ENCODE measurements at places on chromosomes 16 and 17.

DNA sequence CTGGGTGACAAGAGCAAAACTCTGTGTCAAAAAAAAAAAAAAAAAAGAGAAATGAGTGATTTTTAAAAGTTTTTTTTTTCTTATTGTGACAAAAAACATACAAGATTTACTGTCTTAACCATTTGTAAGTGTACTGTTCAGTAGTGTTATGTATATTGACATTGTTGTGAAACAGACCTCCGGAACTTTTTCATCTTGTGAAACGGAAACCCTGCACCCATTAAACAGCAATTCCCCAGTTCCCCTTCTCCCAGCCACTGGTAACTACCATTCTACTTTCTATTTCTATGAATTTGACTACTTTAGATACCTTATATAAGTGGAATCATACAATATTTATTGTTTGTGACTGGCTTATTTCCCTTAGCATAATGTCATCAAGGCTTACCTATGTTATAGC, 18.7 kb downstream of the DUS2 start:
- no peak for DNase-seq

- DNase-seq, result no peak
Measured at GRCh38 chr17:16988749-16989229, 16.9 kb upstream of the TNFRSF13B start.

DNA sequence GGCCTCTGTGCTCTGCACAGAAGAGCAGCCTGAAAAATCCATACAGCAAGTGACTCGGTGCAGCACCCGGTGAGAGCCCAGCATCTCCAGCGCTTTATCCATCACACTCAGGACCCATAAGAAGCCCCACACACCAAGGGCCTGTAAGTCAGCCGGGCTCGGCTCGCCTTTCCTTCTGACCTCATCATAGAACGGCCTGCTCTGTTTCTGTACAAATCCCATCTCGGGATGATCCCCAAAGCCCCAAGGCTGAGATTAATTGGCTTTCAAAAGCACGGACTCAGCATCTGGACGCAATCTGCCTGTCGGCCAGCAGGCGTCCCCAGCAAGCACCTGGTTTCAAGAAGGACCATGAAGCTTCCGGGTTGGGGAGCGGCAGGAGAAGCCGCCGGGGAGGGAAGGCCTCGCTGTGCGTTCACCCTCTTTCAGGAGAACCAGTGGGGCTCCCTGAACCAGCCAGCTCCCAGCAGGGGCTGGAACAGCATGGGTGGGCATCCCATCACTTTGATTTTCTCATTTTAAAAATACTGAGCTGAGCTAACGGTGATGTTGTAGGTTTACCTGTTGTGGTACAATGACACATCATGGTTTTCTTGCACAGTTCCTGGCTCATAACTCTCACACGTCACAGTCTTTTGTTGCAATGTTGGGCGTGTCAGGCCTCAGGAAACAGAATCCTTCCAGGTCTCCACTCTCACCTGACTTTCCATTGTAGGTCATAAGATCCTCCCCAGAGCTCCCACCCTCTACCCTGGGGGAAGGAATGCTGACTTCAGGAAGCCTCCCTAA, 6.7 kb downstream of the CCDC57 start:
- DNase-seq, result peak; percentile 84

GRCh38 chr16:6047325-6047724, 949.7 kb upstream of the EEF2KMT start:
- DNase-seq, result no peak

GRCh38 chr16:89138513-89138795, 33.1 kb upstream of the CDH15 start:
- DNase-seq, result no peak

- no peak for DNase-seq
Measured at GRCh38 chr17:75878174-75878998, at the start of gene TRIM47. Gene TRIM47, minus strand, starts transcription at chr17:75878581. Its CDS starts 33 bp downstream, at chr17:75878548.

DNA sequence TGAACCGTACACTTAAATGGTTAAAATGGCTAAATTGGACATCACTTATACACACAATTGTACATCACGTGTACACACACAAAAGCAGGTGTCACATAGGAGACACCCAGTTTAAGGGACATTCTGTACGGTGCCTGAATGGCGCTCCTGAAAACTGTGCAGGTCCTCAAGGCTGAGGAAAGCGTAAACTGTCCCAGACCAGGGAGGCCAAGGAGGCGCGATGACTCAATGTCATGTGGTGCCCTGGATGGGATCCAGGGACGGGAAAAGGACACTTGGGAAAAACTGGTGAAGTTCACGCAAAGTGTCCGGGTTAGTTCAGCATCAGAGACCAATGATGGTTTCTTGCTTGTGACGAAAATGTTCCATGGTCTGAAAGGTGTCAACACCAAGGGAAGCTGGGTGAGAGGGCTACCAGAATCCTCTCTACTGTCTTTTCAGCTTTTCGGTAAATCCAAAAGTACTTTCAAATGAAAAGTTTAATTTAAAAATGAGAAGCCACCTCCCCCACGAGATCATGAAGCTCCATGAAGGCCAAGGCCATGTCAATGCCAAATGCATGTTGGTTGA, 112.2 kb downstream of the CMIP start:
- no peak for DNase-seq

GRCh38 chr16:71327720-71328119, 30.8 kb upstream of the CALB2 start:
- DNase-seq, result no peak

GRCh38 chr17:17548044-17548443, 43.5 kb downstream of the PEMT start:
- DNase-seq, result no peak

DNA sequence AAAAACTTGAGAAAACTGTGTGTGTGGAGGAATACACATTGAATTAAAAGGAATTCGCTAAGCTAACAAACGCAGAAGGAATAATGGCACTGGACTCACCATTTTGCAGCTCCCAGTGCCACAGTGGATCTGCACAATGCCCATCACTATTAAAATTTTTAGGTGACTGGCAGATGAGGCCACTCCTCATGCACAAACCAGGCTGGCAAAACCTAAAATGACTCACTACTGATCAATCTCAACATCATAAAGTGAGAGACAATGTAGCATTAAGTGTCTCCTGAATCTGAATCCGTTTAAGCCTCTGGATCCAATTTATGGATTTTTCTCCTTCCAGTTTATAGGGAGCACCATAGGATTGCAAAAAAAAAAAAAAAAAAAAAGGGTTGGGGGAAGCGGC, 20.6 kb downstream of the MYH10 start:
- no peak for DNase-seq

DNA sequence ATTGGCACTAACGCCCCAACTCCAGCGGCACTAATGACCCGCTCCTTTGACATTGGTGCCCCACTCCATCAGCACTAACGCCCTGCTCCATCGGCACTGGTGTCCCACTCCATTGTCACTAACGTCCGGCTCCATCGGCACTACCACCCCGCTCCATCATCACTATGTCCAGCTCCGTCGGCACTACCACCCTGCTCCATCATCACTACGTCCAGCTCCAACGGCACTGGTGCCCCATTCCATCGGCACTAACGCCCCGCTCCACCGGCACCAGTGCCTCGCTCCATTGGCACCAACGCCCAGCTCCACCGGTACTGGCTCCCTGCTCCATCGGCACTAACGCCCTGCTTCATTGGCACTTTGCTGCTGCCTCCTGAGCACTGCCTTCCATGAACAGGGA, 7.5 kb downstream of the ZNF213 start:
- DNase-seq, result no peak

DNA sequence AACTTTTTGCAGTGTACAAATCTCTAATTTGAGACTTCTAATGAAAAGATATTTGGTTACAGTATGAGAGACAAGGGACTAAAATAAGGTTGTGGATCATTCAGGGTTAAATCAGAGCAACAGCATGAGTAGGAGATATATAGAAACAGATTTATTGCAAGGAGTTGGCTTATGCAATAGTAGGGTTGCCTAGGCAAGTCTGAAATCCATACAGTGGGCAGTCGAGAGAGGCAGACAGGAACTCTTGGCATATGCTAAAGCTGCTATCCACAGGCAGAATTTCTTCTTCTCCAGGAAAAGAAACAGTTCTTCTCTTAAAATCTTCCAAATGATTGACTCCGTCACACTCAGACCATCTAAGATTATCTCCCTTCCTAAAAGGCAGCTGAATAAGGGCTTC, 500.8 kb downstream of the MAF start:
- DNase-seq, result no peak

DNA sequence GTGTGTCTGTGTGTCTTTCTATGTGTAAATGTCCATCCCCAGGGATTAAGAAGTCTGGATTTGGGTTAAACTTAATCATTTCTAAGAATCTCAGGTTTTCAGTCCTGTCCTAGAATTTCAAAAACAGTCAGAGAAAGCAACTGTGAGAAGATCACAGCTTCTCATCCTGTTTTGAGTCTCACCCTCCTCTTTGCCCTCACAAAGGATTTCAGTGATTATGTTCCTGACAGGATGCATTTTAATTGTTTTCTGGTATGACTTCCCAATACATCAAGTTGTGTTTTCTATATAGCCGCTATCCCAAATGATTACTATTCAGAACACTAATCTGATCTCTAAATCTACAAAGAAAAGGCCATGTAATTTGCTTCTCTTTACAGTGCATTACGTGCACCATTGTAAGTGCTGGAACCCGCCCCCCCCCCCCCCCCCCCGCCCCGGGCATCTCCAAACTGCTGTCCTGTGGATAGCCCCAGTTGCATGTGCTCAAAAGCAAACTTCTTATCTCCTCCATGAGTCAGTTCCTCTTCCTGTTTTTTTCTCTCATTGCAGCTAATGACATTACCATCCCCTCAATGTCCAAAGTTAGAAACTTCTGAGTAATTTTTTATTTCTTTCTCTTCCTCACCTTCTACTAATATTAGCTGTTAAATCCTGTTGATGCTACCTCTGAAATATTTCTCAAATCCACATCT, 73.9 kb downstream of the CDH13 start:
- DNase-seq, result no peak

DNA sequence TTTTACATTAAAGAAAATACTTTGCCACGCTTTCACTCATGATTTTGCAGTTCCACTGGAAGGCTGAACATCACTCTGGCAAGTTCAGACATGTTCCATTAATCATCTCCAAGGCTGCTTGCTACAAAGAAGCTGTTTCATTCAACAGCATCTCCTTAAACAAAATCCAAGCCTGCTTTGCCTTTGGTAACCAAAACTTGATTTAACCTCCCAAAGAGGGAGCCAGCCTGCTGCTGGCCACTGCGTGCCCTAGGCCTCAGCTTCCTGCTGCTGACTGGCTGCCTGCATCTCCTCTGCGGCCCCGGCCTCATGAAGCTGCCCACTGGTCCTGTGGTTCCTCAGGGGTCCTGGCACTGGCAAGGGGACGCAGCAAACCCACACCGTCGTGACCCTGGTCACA, 31.8 kb downstream of the ANKRD11 start:
- DNase-seq, result no peak

GRCh38 chr17:14756479-14756878, 455.6 kb downstream of the HS3ST3B1 start:
- no peak for DNase-seq

DNA sequence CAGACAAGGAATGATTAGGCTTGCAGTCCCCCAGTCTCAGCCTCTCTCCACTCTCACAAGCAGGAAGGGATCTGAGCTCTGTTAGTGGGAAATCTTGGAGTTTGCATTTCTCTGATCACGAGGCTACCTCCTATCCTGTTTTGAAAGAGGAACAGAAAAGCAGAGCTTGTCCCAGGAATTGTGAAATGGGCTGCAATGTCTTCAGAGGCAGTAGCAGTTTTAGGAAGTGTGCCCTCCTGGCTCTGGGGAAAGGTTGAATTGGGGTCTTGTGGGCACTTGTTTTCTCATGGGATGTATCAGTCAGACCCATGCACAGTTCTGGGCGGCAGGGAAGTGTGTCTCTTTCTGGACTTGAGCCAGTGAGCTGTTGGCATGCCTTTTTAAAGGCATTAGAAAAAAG, 22.8 kb downstream of the NUP85 start:
- DNase-seq, result no peak

DNA sequence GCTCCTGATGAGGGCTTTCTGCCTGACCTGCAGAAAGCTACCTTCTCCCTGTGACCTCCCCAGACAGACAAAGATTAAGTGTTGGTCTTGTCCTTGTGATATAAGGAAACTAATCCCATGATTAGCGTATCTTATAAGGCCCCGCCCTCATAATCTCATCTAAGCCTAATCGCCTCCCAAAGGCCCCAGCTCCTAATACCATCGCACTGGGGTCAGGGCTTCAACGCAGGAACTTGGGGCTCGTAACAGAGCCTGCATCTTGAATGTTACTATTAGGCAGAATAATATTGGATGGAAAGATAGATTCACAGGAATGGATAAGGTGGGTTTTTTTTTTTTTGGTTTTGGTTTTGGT, 78.9 kb downstream of the C16orf95 start:
- no peak for DNase-seq

DNA sequence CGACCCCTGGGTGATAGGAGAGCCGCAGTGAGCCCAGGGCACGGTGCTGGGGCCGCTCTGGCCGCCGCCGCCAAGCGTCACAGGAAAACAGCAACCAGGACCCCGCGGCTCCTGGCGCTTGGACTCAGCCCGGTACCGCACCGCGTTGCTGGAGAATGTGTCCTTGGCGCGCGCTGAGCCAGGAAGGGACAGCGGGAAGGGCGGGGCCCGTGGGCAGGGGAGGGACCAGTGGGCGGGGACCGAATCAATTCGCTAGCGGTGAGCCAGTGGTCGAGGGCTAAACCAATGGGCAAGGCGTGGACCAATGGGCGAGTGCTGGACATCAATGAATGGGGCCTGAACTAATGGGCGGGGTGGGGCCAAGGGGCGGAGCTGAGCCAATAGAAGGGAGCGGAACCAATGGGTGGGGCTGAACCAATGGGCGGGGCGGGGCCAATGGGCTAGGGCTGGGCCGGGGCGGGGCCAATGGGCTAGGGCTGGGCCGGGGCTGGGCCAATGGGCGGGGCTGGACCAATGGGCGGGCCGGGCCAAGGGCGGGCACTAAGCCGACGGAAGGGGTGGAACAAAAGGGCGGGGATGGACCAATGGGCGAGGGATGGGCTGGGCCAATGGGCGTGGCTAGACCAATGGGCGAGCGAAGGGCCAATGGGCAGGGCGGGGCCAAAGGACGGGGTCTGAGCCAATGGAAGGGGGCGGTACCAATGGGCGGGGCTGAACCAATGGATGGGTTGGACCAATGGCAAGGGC, 6.3 kb upstream of the FLYWCH1 start:
- DNase-seq, result peak; percentile 87

DNA sequence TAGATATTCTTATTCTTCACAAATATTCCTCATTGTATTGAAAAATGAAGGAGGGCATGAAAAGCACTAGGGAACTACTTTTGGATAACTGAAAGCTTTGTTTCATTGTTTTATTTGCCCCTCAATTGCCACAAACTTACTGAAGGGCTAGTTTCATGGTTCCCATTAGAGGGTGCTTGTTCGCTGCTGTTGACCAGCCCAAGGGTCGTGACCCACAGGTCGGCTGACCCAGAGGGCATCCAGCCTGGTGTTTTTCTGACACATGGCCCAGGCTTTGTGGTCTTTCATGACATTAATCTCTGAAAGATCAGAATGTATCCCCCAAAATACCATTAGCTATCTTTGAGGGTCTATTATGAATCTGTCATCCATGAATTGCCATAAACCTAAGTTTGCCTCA, 30.0 kb downstream of the DGKE start:
- no peak for DNase-seq

- DNase-seq, result no peak
Measured at GRCh38 chr17:68509141-68510057, 2.8 kb upstream of the PRKAR1A start.

Measured in central memory CD4-positive, alpha-beta T cell (primary cell).